ENCODE measurements at places on chromosomes 1 and 21.

GRCh38 chr1:42847111-42847595 is 740 bp downstream of the ZNF691 start:
- H3K4me3 ChIP-seq = peak overlapping the region; percentile 72
- DNase-seq = no peak
- H3K36me3 ChIP-seq = peaks cover 16% of the 10 kb centered on the region

DNA sequence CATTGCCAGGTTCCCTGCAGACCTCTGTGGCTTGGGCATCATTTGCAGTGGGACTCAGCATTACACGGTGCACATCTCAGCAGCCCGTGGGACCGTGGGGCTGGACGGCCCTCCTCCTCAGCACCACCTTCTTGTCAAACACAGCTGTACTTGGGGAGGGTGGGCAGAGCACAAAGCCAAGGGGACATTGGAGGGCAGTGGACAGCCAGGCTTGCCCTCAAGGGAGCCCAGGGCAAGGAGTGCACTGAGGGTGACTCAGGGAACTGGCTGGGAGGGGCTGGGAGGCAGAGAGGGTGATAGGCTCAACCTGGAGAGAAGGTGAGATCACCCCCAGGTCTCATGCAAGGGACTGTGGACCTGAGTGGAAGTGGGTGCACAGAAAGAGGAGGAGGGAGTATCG is 3.4 kb downstream of the CAPN9 start:
- no peaks in the 10 kb centered on the region for H3K27me3 ChIP-seq
- no peak for DNase-seq
- H3K36me3 ChIP-seq = no peaks in the 10 kb centered on the region
- no peak overlapping the region for H3K27ac ChIP-seq
- no peaks in the 10 kb centered on the region for H3K4me1 ChIP-seq
- no peak overlapping the region for H3K4me3 ChIP-seq

DNA sequence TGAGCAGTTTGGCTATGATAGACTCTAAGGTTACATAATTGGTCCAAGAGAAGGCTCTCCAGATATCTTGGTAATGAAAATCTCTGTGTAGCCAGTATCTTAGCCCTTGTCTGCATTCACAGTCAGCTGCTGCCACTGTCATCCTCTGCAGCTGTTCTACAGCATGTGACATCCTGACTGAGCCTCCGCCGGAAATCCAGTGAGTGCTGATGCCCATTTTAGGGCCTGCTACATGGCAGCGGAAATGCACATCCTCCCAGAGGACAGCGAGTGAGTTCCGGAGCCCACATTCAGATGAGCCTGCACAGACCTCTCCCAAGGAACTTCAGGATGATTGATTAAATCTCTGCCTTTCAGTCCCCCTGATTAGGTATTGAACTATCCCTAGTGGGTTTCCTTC is 237.1 kb downstream of the HHIPL2 start:
- DNase-seq = no peak
- no peak overlapping the region for H3K27ac ChIP-seq
- H3K27me3 ChIP-seq = no peaks in the 10 kb centered on the region
- no peaks in the 10 kb centered on the region for H3K36me3 ChIP-seq

DNA sequence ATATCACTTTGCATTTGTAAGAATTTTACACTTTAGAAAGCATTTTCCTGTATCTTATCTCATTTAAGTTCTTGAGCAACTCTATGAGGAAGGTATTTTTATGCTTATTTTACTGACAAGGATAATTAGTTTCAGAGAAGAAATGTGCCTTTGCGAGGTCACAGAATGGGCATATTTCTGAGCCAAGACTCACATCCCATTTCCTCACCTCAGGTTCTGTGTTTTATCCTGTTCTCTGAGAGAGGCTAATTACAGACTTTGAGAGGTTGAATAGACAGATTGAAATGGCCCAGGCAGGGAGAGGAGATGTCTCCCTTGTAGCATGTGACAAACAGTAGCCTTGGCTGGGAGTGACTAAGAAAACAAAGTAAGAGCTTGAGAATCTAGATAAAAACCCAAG is 39.1 kb upstream of the ZC3H11B start:
- DNase-seq = no peak
- H3K36me3 ChIP-seq = no peaks in the 10 kb centered on the region
- H3K4me1 ChIP-seq = no peaks in the 10 kb centered on the region
- no peak overlapping the region for H3K4me3 ChIP-seq
